ENCODE measurements at places on chromosomes 6 and 20. TPM values are rescaled to one million over a fixed set of nuclear protein-coding genes. Genes with fewer than 3 reads are reported as not detected.
A peak's percentile ranks its signal among the peaks of the same experiment; 100 is the strongest.

Gene SLC22A2
- not detected for total RNA-seq

Gene FOXS1
- total RNA-seq: 3.2 TPM

Gene SLC17A4
- not detected for total RNA-seq

Gene PLAGL2
- 8.6 TPM for total RNA-seq

Gene ASIP
- total RNA-seq: 11.3 TPM

Gene WFDC5
- not detected for total RNA-seq

Gene MUC21
- total RNA-seq: not detected

Gene TPX2
- 2.4 TPM for total RNA-seq

Gene GJA10
- not detected for total RNA-seq

GRCh38 chr20:37649676-37650370, 44.0 kb upstream of the CTNNBL1 start:
- DNase-seq: no peak

DNA sequence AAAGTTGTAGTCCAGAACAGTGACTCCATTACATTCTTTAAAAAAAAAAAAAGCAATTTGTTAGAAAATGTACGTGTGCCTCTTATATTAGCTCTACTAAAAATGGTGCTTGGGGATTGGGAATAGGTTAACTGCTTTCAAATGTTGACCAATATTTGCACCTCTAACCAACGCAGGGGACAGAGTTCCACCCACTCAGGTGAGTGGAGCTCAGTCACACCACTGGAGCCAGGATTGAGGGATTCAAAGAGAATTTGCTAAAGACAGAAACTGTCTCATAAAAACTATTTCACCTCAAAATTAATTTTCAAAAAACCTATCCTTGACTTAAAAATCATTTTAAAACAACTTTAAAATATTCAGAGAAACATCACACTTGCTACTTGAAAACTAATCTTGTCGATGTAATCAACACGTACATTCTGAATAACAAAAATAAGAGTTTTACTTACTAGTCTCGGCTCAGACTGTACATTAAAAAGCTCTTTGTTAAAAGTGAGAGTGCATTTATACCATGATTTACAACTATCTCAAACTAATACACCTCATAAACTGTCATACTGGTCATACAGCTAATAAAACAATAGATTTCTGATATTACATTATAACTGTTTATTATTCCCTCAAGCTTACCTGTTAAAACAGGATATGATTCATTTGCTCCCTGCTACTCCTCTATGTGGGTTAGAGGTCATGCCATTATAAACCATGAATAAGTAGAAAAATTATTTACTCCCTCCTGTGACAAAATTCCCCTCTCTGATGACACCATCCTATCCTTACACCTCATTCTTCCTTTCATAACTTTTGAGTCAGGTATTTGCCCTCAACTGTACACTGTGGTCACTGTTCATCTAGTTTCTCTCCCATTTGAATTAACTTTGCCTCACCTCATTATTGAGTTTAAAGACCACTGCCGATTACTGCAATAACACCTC, 88.6 kb downstream of the PDE10A start:
- DNase-seq: no peak

GRCh38 chr6:85004361-85004995, 240.1 kb upstream of the TBX18 start:
- DNase-seq: no peak

DNA sequence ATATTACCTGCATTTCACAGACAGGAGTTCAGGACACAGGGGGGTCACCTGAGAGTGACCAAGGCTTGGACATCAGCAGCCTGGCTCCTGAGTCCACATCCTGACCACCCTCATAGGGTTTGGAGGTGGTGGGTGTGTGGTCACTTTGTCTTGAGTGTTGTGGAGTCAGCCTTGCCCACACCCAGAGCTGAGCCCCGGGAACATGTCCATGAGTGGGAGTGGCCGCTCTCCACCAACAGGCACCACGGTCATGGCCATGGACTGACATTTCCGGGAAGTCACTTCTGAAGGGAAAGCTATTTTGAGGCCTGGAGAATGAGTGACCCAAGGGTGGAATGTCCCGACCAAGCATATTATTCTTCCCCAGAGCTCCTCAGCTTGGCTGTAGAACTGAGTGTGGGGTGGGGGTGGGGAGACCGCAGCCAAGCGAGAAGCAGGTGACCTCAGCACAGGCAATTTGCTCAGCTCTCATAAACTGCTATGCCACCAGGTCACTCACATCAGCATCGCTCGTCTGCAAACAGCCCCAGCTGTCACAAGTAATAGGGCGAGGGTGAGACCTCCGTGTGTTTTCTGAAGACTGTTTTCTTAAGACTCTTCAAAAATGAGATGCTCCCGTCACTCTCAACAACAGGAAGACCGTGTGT, 348.6 kb upstream of the CDH4 start:
- DNase-seq: no peak

DNA sequence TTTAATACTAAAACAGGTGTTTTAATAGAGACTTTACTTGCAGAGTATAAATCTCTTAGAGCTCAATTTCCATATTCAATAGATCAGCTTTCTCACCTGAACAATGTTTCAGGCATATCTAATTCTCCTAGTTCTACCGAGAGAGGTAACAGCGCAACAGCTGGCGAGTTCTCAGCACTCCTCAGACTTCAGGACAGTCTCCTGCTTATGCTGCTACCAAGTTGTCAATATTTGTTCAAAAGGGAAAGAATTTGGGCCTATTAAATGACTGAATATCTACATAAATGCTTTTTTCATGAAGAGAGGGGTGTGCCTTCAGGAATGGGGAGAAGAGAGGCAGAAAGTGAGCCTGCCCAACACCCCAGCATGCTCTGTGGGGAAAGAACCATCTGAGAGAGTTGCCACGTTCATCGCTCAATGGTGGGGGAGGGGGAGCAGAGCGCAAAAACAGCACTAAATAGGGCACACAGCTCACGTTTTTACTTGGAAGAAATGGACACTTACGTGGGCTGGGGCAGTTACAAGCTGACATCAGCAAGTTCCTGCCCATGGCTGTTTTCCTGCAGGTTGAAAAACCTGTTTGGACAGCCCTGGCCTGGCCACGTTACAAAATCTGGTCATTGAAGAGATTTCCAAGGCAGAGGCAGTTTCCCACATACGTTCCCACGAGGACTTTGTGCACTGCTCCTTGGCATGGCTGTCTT, 38.0 kb downstream of the EZR start:
- DNase-seq: no peak

GRCh38 chr20:43722153-43722505, 4.7 kb downstream of the GTSF1L start:
- DNase-seq: no peak

GRCh38 chr6:111845441-111845871, 27.8 kb downstream of the FYN start:
- no peak for DNase-seq

- peak; percentile 48 for DNase-seq
Observed at GRCh38 chr20:5001174-5002076, at the start of gene SLC23A2. Gene SLC23A2 (minus strand): TSS chr20:5001510. CDS start chr20:4932562, 68,948 bp downstream.

DNA sequence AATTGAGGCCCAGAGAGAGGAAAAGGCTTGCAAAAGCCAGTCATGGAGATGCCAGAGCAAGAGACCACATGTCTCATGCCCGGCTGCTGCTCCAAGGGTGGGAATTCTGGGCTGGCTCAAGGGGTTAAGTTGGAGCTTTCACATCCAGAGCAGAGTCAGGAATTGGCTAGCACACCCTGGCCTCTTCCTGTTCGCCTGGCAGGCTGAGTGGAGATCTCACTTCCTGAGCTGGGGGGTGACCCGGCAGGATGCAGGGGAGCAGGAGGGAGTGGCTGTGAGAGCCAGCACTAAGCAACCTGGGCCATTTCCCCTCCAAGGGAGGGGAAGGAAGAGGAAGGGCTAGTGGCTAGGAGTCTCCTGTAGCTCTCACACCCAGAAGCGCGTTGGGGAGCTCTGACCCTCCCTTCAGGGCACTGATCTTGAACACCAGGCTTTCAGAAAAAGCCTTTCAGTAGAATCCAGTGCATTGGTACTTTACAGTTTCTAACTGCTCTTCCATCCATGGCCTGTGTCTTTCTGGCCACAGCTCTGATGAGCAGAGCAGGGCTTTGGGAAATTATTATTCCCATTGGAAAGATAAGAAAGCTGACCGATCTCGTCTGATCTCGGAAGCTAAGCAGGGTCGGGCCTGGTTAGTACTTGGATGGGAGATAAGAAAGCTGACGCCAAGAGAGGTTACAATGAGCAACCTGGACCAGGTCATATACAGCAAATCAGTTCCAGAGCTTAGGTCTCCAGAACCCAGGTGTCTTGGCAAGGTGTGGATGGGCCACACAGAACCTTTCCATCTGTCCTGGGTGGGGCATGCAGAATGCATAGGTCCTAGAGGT, 2.2 kb upstream of the CCM2L start:
- peak; percentile 82 for DNase-seq

- DNase-seq: no peak
Observed at GRCh38 chr6:1607516-1608221, 2.0 kb upstream of the FOXC1 start.

DNA sequence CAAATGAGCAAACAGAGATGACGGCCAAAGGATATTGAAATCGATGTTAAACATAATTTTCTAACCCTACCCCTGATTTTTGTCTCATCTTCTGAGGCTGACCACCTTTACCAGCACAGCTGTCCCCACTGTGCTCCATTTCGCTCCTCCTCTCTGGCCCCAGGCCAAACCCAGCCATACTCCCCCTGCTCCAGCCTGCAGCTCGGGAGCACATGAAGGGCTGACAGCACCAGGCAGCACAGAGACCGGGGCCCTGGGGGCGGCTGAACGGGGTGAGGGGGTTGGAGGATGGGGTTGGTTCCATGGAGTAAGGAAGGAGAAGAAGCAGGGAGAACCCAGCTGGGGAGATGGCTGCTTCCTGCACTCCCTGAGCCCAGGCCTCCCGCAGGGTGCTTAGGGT, 3.2 kb upstream of the NCR2 start:
- DNase-seq: no peak

- DNase-seq: no peak
Observed at GRCh38 chr6:3561725-3562124, 104.9 kb upstream of the SLC22A23 start.

GRCh38 chr20:23138682-23139081, 52.6 kb upstream of the CD93 start:
- DNase-seq: no peak

DNA sequence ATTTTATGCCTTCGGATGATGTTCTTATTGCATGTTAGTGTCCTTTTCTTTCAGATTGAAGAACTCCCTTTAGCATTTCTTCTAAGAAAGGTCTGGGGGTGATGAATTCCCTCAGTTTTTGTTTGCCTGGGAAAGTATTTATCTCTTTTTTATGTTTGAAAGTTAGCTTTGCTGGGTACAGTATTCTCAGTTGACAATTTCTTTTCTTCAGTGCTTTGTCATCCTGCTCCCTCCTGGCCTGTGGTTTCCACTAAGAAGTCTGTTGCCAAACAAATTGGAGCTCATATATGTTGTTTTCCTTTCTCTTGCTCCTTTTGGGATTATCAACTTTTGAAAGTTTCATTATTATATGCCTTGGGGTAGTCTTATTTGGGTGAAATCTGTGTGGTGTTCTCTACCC, 11.5 kb downstream of the GRM1 start:
- no peak for DNase-seq

DNA sequence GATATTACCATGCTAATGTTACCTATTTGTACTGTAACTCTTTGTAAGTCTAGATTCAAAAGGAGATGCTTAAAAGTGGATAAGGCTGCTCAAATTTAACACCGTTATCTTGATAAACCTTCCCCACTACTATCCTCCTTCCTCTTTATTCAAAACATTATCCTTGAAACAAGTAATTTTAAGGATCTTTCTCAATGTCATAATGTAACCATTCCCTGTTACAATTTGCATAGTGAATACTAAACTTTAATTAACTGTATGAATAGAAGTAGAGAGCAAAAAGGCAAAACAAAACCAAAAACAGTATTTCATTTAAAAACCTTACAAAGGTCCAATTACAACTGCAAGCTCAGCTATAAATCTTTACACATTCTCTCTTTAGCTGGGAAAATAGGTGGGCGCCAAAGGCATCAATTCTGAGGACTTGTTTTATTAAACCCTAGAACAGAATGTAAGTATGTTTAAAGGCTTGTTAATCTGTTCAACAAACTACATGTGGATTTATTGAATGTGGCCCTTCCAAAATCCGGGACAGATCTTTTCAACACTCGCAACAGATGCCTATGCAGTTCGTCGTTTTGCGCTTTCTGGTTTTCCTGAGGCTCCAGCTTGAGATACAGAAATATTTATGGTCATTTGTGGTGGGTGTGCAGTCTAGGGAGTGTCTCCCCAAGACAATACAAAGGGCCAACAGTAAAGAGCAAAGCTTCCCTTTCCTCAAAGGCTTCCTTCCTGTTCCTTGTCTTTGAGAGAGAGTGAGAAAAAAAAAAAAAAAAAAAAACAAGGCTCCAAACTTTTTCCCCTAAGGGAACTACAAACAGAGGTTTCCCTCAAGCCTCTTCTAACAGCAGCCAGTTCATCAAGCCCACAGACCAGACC, 15.1 kb downstream of the KIF13A start:
- no peak for DNase-seq

DNA sequence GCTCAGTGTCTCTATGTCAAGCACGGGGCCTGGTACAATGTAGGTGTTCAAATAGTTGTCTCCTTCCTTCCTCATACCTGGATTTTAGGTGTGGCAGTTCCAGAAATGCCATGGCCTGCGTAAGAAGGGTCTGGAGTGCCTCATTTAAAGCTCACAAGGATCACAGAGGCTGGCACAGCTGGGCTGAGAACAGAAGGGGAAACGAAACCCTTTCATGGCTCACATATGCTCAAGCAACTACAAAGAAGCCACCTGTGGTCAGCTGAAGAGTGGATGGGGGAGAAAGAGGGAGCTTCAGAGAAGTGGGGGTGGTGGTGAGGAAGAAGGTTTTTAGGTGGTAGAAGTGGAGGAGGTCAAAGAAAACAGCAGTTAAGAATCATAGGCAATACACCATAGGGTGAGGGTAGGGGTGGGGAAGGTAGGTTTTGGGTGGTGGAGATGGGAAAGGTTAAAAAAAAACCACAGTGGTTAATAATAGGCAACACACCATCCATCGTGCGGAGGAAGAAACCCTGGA, 17.0 kb upstream of the TOP1 start:
- DNase-seq: no peak

- no peak for DNase-seq
Observed at GRCh38 chr6:139903411-139904157, 529.1 kb upstream of the CITED2 start.

GRCh38 chr6:112203577-112204349, 50.6 kb downstream of the LAMA4 start:
- no peak for DNase-seq

- no peak for DNase-seq
Observed at GRCh38 chr6:83183082-83183828, 9.8 kb downstream of the PGM3 start.

DNA sequence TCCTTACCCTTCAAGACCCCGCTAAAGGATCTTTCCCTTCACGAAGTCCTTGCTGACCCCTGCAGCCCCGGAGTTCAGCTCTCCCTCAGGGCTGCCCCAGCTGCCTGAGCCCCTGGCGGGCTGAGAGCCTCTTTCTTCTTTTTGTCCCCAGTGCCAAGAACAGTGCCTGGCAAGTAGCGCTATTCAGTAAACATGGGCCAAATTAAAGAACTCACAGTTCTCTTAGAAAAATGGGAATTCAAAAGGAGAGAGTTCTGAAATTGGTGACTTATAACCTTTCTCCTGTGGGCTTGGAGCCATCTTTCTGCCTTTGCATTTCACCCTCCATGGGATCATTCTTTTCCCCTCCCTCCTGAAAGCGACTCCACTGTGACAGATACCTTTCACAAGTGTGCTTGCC, 227.2 kb downstream of the TMEM242 start:
- DNase-seq: no peak

GRCh38 chr6:44353336-44353735, 10.9 kb downstream of the SPATS1 start:
- DNase-seq: no peak

- DNase-seq: peak; percentile 46
Observed at GRCh38 chr6:73451223-73452106, 632 bp downstream of the CGAS start.

- no peak for DNase-seq
Observed at GRCh38 chr6:37150314-37150713, 19.6 kb upstream of the PIM1 start.

Data from heart right ventricle (tissue), 16 donors.